ENCODE measurements at places on chromosomes 3 and 15.

- DNase-seq = peak; percentile 58
Measured at GRCh38 chr15:75069301-75069925, 46.0 kb downstream of the PPCDC start.

GRCh38 chr15:29857221-29857789 is 35.0 kb upstream of the TJP1 start:
- DNase-seq = no peak

DNA sequence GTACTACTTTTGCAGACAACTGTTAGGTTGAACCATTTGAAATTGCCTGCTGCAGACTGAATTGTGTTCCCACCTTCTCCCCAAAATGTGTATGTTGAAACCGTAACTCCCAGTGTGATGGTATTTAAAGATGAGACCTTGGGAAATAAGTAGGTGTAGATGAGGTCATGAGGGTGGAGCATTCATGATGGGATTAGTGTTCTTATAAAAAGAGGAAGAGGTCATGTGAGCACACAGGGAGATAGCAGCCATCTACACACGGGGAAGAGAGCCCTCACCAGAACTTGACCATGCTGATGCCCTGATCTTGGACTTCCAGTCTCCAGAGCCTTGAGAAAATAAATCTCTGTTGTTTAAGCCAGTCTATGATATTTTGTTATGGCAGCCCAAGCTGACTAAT is 17.4 kb upstream of the FHIT start:
- DNase-seq = no peak

DNA sequence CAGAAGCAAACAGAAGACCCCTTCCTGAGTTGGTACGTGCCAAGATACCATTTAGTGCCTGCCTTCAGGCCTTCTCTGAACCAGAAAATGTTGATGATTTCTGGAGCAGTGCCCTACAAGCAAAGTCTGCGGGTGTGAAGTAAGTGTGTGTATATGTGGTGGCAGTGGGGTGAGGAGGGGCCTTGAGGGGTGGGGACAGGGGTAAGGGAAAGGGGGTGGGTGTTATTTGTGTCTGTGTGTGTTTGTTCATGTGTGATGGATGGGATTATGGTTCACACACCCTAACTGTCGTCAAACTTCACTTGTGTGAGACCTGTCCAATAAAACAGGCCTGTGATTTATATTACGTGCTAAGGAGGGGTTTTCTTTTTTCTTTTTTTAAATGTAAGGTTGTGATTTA is 92.2 kb downstream of the USP13 start:
- DNase-seq = no peak

DNA sequence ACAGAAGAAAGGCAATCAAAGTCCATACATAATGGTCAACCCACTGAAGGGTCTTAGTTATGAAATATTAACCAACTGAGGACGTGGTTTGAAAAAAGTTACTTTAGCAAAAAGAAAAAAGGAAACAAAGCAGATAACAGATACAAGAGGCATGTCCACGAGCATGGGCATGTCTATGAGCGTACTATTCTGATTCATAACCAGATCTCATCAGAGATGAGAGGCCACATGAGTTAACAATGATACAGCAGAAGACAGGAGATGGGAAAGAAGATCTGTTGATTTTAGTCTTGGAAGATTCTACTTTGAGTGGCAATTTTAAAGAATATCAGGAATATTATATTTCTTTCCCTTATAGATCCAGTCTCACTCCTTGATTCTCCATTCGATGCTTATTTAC is 262.9 kb upstream of the SLITRK3 start:
- DNase-seq = no peak

GRCh38 chr3:132594498-132594897 is 2.6 kb upstream of the ACKR4 start:
- DNase-seq = no peak

- no peak for DNase-seq
Measured at GRCh38 chr3:197407526-197407925, 109.1 kb upstream of the DLG1 start.

- no peak for DNase-seq
Measured at GRCh38 chr3:98099848-98100247, 12.9 kb downstream of the OR5AC2 start.

GRCh38 chr15:89121414-89121813 is 33.2 kb downstream of the ABHD2 start:
- DNase-seq = no peak

GRCh38 chr3:17932136-17932771 is 189.8 kb upstream of the TBC1D5 start:
- no peak for DNase-seq

DNA sequence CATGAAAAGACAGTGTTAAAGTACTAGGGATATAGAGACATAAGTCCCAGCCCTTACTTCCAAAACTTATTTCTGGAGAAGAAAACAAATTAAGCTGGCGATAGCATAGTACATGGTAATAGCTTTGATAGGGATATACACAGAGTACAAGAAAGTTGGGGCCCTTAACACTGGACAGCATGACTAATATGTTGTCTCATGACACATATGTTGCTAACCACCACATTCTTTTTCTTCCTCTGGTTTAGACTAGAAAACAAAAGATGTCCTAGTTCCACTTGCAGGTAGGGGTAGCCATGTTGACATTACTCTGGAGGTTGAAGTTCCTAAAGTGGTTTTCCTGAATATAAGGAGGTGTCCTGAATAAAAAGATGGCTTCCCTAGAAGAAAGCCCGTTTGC is 75.3 kb downstream of the RFX7 start:
- DNase-seq = no peak

GRCh38 chr3:106454497-106454896 is 585.7 kb upstream of the CBLB start:
- no peak for DNase-seq

DNA sequence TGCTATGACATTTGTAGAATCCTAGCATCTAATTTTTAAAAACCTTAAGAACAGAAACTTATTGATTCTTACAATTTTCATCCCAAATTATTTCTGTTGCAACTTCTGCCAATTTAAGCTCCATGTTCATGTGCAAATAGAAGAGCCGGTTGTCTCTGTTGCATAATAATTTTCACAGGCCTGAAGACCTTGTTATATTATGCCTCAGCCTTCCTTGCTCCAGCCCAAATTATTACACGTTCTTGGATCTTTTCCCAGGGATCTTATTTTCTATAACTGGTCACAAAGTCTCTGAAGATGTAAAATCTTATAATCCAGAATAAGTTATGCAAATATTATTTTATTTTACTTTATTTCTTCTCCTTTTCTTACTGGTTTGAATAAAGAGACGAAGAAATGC is 210.7 kb upstream of the DPH6 start:
- no peak for DNase-seq

DNA sequence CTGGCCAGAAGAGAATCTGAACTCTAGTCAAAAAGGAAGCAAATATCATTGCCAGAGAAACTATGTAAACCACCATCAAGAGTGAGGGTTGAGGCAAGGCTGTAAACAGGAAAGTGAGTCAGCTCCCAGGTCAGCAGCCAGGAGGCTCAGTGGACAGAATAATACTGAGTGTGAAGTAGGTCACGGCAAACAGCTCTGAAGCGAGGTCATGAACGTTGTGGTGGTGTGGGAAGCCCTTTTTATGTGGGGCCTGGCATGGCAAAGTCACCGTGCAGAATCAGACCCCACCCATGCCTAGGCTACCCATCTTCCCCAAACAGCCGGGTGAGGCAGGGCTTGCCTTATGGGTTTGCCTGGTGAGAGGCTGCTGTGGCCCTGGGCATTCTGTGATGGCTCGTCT is 43.9 kb downstream of the THBS1 start:
- no peak for DNase-seq

DNA sequence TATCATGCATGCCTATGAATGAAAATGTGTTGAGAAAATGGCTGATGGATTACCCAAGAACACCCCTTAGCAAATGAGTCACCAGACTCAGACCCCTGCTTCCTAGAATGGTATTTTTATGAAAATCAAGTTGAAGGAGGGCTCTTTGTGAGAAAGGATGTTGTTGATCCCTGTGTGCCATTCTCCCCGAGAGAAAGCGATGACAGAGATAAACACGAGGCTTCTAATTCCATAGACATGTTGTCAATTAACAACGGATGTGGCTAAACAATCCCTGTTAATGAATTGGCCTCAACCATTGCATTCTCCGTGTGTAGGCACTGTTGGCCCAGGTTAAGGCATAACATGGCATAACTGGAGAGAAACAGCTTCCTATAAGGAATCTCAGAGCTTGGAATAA is 5.8 kb upstream of the OXTR start:
- no peak for DNase-seq

DNA sequence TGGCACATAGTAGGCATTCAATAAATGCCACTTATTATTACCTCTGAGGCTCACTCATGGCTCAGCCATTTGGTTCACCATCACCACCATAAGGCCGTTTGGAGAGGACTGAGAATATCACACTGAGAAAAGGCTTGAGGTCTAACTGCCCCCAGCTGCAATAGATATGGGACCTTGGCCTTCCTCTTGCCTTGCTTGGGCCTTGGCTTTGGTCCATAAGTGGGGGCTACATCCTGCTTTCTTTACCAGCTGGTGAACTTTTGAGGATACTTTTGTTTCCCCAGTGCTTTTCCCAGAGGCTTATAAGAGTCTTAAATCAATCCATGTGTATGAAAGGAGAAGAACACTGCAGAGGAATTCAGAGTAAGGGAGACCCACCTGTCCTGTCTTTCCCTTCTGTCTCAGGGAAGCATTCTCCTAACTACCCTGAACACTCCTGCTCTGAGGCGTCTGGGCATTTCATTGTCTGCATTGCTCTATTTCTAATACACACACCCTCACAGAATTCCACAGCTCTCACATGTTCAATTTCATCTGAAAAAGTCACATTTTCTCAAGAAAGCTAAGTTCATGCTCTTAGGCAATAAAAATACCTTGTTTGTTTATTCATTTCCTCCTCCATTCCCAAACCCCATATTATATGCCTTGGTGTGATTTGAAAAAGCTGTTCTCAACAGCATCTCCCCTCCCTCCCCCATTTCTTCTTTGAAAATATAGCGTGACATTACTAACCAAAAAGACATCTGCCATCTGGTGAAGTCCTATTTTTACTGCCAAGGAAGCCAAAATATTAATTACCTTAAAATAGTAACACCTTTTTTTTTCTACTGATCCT is 22.5 kb upstream of the KCNMB2 start:
- DNase-seq = no peak

DNA sequence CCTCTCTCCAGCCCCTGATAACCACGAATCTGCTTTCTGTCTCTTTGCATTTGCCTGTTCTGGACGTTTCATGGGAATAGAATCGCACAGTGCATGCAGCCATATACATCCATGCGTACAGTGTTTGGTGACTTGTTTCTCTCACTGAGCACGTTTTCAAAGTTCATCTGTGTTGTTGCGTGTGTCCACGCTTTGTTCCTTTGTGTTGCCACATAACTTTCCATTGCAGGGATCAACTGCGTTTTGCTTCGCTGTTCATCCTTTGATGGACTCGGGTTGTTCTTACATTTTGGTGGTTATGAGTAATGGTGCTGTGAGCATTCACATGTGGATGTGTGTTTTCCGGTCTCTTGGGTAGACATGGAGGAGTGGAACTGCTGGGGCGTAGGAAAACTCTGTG is 56.4 kb upstream of the TAMM41 start:
- no peak for DNase-seq

DNA sequence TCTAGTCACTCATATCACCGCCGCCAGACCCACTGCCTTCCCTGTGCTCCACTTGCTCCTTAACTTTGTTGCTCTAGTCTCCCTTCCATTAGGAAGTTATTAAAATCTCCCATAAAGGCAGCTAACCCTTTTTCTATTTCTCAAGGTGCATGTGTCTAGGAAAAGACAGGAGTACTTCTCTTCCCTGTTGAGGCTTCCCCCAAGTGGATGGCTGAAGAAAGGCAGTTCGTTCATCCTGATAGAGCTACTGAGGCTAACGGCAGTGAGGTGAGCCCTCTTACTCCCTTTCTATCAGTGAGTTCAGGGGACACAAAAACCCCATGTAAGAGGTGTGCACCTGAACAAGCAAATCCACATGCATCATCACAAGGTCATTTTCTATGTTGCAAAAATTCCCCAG is 397.8 kb downstream of the IGSF11 start:
- no peak for DNase-seq

GRCh38 chr15:81939604-81940440 is 106.0 kb downstream of the MEX3B start:
- DNase-seq = peak; percentile 13

DNA sequence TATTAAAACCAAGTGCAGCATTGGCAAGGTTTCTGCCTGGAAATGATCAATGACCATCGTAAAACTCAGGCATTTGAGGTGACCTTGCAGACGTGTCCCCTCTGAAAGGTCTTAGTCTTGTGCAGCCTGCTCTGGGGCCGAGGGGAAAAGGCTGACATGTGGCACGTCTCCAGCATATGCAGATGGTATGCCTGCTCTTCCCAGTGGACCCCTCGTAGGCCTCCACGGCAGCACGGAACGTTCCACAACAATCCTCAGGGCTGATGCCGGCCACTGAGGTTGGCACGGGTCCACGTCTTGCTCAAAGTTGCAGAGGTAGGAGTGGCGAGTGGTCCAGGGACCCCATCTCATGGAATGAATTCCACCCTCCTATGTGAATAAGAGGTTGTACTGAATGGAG is 247.5 kb upstream of the LYSMD4 start:
- DNase-seq = no peak

DNA sequence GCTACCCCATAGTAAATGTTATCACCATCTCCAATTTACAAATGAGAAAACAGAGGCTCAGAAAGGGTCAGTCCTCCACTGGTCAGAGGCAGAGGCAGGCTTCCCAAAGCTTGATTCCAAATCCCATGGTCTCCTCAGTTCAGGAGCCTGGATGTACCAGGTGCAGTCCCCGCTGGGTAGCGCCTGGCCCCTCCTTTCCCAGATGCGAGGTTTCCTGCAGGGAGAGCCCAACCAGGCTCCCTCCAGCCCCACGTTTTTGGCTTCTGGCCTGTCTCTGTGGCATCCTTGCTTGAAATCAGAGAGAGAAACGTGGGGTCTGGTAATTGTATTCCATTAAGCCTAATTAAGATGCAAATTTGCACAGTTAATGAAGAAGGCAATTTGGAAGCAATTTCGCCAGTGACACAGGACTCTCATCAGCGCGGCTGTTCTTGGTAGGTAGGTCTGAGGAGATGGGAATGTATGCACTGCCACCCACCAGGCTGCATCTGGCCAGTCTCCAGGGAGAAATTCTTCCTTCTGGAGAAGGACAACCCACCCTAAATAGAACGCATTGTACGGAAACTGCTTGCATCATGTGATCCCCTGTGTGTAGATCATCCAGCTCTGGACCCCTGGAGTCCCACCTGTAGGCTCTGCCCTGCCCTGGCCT is 50.5 kb downstream of the HRH1 start:
- no peak for DNase-seq

GRCh38 chr3:166917437-166917836 is 462.7 kb downstream of the ZBBX start:
- no peak for DNase-seq

DNA sequence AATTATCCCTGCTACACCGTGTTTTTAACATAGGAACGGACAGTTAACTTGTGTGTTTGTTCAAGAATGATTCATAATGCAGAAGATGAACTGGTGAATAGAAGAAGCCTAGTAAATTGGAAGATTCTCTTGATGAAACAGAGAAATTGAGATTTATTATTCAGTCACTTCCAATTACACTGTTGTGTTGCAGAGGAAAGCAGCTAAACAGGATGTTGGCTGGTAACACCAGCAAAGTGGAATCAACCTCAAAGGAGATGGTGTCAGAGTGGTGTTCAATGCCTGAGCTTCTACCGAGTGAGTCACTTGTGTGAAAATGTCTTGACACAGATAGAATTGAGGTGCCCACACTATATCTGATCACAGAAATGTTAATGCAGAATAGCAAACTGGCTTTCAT is 399.6 kb downstream of the LPP start:
- DNase-seq = no peak
